Aorta (tissue), 5 donors: ENCODE measurements at places on chromosomes 1 and 21. TPM values are rescaled to one million over a fixed set of nuclear protein-coding genes. Genes with fewer than 3 reads are reported as not detected.
A peak's percentile ranks its signal among the peaks of the same experiment; 100 is the strongest.

GRCh38 chr21:36636016-36636415 is 62.9 kb upstream of the SIM2 start:
- no peak for DNase-seq

The C1orf167 gene
- 3.6 TPM for total RNA-seq

- peak; percentile 63 for DNase-seq
Observed at GRCh38 chr1:21823206-21823979, 11.3 kb downstream of the LDLRAD2 start.

The S100A9 gene
- 276 TPM for total RNA-seq

The DPH5 gene
- total RNA-seq: 17.0 TPM

GRCh38 chr1:1349256-1350012 is at the start of gene DVL1:
Gene DVL1 (minus strand): TSS chr1:1349418. CDS start chr1:1349065, 353 bp downstream.
- DNase-seq: peak; percentile 92

GRCh38 chr21:25733859-25734653 is 648 bp downstream of the ATP5PF start:
- DNase-seq: peak; percentile 80

The SIK1 gene
- 51.4 TPM for total RNA-seq

GRCh38 chr1:50271968-50272578 is 151.2 kb downstream of the DMRTA2 start:
- no peak for DNase-seq

The RGL1 gene
- 24.0 TPM for total RNA-seq

The TPRG1L gene
- 35.4 TPM for total RNA-seq

The OPTC gene
- total RNA-seq: not detected

The NEXN gene
- total RNA-seq: 237 TPM

DNA sequence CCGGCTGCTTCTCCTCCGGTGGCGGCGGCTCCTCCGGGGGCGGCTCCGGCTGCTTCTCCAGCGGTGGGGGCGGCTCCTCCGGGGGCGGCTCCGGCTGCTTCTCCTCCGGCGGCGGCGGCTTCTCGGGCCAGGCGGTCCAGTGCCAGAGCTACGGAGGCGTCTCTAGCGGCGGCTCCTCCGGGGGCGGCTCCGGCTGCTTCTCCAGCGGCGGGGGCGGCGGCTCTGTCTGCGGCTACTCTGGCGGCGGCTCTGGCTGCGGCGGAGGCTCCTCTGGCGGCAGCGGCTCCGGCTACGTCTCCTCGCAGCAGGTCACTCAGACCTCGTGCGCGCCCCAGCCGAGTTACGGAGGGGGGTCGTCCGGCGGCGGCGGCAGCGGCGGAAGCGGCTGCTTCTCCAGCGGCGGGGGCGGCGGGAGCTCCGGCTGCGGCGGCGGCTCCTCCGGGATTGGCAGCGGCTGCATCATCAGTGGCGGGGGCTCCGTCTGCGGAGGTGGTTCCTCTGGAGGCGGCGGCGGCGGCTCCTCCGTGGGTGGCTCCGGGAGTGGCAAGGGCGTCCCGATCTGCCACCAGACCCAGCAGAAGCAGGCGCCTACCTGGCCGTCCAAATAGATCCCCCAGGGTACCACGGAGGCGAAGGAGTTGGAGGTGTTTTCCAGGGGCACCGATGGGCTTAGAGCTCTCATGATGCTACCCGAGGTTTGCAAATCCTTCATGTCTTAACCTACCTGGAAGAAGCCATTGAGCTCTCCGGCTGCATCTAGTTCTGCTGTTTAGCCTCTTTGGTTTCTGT is 2.0 kb downstream of the LORICRIN start:
- peak; percentile 64 for DNase-seq

DNA sequence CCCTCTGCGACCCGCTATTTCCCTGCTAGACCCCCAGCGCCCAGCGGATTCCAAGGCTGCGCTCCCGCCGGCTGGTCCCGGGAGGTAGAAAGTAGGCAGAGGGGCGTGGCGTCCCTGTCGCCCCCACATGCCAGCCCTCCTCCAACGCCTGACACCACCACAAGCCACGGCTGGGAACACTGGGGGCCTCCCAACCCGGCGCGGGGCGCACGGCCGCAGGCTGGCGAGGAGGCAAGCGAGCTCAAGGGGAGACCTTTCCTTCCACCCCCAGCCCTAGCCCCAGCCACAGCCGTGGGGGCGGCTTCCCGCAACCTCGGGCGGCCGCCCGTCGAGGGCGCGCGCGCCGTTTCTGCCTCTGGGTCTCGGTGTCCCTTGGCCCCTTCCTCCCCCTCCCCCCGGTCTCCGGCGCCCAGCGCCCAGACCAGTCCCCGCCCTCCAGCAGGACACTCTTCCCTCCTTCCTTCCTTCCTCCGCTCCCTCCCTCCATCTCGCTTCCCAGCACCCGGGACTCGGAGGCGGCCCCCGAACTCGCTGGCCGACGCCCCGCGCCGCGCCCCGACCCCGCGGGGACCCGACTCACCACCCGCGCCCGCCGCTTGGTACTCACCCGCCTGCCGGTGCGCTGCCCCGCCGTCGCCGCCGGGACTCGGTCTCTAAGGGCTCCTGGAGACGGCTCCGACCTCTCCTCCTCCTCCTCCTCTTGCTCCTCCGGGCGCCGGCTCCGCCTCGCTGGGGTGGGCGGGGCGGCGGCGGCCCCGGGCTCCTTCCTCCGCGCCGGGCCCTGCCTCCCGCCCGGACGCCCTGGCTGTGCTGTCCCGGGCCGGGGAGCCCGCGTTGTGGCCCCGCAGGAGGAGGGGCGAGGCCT is at the start of gene GNG12:
GNG12 (minus strand) TSS at position 731 of the 865 bp plus-strand sequence. CDS start 125,781 bp downstream, outside the sequence.
- peak; percentile 91 for DNase-seq

- peak; percentile 56 for DNase-seq
Observed at GRCh38 chr1:45205011-45205909, 1.1 kb downstream of the ZSWIM5 start.

DNA sequence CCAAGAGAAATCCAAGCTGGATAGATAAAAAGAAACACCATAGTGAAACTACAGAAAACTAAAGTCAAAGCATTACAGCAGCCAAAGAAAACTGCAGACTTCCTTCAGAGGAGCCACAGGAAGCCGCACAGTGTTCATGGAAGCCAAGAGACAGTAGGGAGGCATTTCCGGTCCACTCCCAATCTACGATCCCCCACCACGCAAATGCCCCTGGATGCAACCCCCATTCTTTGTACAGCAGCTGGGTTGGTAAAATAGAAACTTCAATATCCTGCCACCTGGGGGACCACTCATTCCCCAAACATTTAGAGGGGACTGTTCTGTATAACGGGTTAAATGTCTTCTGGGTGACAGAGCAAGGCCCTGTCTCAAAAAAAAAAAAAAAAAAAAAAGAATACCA is 43.9 kb upstream of the TSPEAR start:
- no peak for DNase-seq

The OR6K3 gene
- not detected for total RNA-seq

DNA sequence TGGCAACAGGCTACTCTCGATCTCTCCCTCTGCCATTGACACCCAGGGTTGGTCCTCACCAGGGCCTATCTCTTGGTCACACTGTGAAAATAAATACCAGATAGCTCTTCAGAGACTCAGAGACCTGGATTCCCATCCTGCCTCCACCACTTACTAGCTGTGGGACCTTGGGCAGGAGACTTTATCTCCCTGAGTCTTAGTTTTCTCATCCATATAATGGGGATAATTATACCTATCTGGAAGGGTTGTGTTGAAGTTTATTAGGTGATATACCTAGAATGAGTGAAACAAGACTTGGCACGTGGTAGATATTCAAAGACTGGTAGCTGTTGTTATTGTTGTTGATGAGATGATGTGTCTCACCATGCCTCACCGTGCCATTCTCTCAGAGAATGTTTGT is 7.4 kb downstream of the DMBX1 start:
- DNase-seq: no peak

GRCh38 chr1:118290571-118290970 is 105.5 kb upstream of the SPAG17 start:
- no peak for DNase-seq

- no peak for DNase-seq
Observed at GRCh38 chr1:100313382-100313781, 38.9 kb upstream of the CDC14A start.

DNA sequence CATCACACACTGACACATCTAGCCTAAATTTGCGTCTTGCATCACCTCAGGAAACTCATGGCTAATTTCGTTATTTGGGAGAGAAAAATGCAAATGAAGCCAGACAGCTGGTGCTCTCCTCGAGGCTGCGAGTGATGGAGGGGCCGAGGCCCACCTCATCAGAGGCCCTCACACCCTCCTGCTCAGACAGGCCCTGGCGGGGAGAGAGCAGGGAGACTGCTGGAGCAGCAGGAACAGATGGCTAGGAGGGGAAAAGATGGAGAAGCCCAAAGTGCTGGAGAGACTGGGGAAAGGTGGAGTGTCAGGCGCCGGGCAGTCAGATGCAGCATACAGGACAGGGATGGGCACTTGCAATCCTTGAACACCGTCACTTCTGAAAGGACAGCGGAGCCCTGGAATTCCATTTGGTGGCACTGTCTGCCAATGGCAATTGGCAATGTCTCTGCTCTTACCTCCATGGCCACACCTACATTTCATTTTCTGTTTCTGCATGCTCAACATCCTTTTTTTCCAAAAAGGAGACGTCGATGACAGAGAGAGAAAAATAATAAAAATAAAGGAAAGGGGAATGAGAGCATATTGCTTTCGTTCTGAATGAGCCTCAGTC is 286.2 kb downstream of the SPATA17 start:
- no peak for DNase-seq

GRCh38 chr1:171420810-171421209 is 64.5 kb upstream of the PRRC2C start:
- DNase-seq: no peak

DNA sequence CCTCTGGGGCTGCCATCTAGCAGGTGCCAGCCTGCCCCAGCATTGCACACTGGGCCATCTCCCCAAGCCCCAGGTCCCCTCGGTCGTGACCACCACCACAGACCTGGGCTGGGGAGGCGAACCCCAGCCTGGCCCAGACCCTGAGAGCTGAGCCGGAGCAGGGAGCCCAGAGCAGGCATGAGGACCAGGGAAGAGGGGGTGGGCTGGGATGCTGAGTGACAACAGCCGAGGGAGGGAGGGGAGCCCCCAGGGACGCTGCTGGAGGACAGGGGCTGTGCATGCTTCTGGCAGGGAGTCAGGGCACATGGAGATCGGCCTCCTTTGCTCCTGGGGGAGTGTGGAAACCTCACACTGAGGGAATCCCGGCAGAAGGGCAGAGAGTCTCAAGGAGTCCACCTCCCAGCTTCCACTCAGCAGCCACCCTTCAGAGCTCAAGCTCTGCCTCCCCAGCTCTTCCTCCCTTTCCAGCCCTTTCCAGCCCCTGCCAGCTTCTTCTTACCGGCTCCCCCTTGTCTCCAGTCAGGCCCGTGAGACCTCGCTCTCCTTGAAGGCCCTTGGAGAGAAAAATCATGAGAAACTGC is 23.7 kb upstream of the PEF1 start:
- DNase-seq: no peak

GRCh38 chr1:38701088-38701487 is 158.5 kb downstream of the RRAGC start:
- no peak for DNase-seq

- DNase-seq: no peak
Observed at GRCh38 chr21:29989634-29990234, 49.9 kb upstream of the GRIK1 start.

GRCh38 chr1:169707912-169708604 is 3.4 kb downstream of the SELL start:
- no peak for DNase-seq

GRCh38 chr1:184622136-184622823 is 132.4 kb downstream of the EDEM3 start:
- DNase-seq: peak; percentile 84

The THEM5 gene
- total RNA-seq: not detected

DNA sequence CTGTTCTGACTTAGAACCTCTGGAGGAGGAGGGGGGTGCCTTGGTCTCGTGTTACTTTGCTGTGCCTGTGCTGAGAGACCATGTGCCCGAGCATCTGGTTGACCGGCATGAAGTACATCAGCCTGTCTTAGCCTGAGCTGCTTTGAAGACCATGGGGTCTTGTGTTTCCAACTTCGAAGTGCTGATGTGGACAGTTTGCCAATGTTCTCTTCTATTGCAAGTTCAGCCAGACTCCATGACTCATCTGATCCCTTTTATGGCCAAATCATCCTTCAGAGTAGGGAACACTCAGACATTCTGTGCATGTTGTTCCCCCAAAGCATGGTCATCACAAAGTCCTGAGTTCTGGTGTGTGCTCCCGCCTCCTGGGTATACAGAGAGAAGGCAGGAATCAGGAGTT is 6.0 kb upstream of the PLA2G2C start:
- DNase-seq: no peak

The CNN3 gene
- 463 TPM for total RNA-seq

GRCh38 chr1:36156329-36157114 is 562 bp downstream of the MAP7D1 start:
- DNase-seq: peak; percentile 90

DNA sequence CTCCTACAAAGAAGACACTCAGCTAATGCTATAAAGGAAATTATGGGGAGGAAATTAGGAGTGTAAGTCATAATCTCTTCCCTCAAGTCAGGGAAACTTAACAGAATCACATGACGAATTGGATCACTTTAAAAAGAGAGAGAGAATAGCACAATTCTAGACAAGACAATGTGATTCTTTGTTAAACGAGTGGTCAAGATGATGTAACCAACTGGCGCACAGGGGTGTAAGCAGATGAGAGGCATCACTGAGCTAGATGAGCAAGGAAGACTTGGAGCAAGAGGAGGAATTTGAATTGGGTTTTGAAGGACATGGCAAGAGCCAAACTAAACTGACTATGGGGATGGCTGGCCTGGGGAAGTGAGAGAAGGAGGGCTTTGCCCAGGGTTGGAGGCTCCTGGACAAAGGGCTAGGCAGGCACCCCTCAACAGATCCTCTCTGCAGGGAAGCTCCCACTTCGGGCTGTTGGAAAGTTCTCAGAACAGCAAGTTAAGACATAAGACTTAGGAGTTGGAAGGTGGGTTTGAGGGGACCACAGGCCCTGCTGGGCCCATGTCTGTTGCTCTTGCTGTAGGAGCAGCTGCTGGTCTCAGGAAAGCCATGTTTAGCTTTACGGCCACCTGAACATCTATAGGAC is 123.9 kb upstream of the GRIK3 start:
- no peak for DNase-seq

The EVI5 gene
- 54.7 TPM for total RNA-seq

- DNase-seq: no peak
Observed at GRCh38 chr21:33985117-33986050, 69.8 kb upstream of the ATP5PO start.

DNA sequence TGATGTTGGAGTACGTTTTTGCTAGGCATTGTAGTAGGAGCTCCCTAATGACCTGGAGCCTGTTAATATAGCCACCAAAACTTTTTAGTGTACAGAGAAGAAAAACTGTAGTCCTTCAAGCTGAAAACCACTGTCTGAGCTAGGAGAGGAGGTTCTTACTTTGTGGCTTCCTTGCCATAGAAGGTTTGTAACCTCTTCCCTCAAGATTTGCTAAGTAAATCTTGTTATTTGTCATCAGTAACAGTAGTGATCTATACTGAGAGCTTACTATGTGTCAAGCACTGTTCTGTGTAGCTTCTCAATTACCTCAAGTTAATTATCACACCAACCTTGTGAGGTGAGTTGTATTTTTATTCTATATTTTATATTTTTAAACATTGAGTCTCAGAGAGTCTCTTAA is 21.2 kb upstream of the LRRC8C start:
- no peak for DNase-seq
